NCI-H226 (cell line): ENCODE measurements at places on chromosomes 1 and 21.

- no peak for DNase-seq
Measured at GRCh38 chr1:30569384-30569783, 154.0 kb downstream of the MATN1 start.

DNA sequence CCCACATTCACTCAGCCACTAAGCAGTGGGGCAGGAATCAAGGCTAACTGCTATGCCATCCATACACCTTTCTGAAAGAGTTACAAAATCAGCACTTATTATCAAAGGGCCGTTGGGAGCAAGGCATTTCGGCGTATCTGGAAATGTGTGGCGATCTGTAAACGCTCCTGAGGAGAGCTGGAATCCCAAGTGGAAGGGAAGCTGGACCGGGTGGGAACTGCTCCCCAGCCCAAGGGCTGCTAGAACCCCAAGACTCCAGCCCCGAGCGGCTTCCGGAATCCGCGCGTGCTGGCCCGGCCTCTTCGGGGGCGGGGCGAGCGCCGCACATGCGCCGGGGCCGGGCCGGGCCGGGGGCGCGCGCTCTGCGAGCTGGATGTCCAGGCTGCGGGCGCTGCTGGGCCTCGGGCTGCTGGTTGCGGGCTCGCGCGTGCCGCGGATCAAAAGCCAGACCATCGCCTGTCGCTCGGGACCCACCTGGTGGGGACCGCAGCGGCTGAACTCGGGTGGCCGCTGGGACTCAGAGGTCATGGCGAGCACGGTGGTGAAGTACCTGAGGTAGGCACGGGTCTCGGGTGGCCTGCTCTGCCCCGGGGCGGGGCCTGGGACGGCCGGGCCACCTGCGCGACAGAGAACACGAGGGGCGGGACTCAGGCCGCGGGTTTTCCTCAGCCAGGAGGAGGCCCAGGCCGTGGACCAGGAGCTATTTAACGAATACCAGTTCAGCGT, at the start of gene NAXE:
Gene NAXE, plus strand, starts transcription at position 345 of the 726 bp plus-strand sequence. Its CDS starts 29 bp downstream, at position 374.
- DNase-seq = peak; percentile 72

DNA sequence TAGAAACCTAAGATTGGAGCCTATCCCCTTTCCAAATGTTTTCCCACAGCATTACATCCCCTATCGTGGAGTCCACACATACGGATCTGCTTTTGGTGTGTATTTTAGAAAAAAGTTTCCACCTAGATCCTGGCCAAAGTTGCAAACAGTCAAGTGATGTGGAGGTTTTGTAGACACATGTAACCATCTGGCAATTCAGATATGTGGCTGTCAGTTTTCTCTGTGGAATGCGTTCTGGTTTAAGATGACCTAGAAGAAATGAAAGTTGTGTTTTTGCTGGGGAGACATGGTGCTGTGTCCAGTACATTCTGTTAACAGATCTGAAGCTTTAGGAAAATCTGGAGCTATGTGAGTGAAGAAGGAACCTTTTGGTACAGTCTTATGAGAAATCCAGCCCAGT, 14.8 kb downstream of the RNF220 start:
- DNase-seq = no peak

GRCh38 chr1:163046071-163046470, 23.1 kb upstream of the RGS4 start:
- DNase-seq = no peak
